Breast epithelium (tissue), 4 donors: ENCODE measurements at places on chromosomes 4 and X. TPM values are rescaled to one million over a fixed set of nuclear protein-coding genes. Genes with fewer than 3 reads are reported as not detected.
A peak's percentile ranks its signal among the peaks of the same experiment; 100 is the strongest.

SMIM9 gene
- total RNA-seq: not detected

TGIF2LX gene
- not detected for total RNA-seq

NAT8L gene
- 13.6 TPM for total RNA-seq

NUDT11 gene
- 1.4 TPM for total RNA-seq

- H3K4me1 ChIP-seq: no peaks in the 10 kb centered on the region
- no peaks in the 10 kb centered on the region for H3K27me3 ChIP-seq
- no peak for DNase-seq
- H3K36me3 ChIP-seq: no peaks in the 10 kb centered on the region
Measured at GRCh38 chr4:104457308-104457981, 37.2 kb downstream of the CXXC4 start.

GRCh38 chrX:111671668-111672067, 9.3 kb upstream of the ALG13 start:
- peaks cover 30% of the 10 kb centered on the region for H3K27me3 ChIP-seq
- no peak overlapping the region for H3K4me3 ChIP-seq

GRCh38 chrX:97109730-97110129, 226.0 kb downstream of the RPA4 start:
- no peak overlapping the region for H3K4me3 ChIP-seq
- no peak for DNase-seq
- no peak overlapping the region for H3K27ac ChIP-seq
- no peaks in the 10 kb centered on the region for H3K27me3 ChIP-seq

DNA sequence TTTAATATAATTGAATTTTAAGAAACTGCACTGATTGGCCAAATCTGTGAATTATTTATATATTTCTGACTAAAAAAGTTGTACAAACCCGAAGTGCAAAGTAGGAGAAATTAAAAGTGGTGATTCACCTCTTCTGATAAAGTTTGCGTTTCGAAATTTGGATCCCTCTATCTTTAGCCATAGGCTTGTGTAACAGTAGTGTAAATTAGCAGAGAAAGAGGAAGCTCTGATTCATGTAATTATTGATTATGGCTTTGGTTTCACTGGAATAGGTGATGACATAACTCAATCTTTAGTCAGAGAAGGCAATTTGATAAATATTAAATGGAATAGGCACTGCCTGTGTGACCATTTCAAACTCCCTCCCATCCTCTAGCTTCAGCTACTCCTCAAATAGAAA, 717.8 kb upstream of the PCDH7 start:
- no peak overlapping the region for H3K27ac ChIP-seq
- no peak for DNase-seq
- no peaks in the 10 kb centered on the region for H3K36me3 ChIP-seq
- no peaks in the 10 kb centered on the region for H3K4me1 ChIP-seq
- no peaks in the 10 kb centered on the region for H3K27me3 ChIP-seq

DNA sequence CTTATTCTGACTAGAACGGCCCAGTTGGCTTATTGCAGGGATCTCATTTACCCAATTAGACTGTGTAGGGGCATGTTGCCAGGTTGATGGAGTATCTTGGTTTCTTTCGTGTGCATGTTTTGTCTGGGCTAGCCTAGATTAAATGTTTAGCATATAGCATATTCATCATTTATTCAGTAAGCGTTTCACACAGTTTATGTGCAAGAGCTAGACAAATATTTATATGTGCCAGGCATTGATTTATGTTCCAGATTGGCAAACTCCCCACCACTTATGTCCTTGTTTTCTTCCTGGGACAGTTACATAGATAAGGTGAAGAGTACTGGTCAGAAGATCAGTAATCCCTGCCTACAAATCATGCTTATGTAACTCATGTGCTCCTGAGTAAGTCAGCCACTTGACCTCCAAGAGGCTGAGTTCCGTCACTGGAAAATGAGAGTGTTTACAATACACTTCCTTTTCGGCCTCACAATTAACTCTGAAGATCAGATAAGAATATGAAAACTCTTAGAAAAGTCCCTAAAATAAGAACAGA, 57.2 kb downstream of the RUFY3 start:
- no peak overlapping the region for H3K4me3 ChIP-seq
- no peak for DNase-seq
- H3K27me3 ChIP-seq: no peaks in the 10 kb centered on the region
- H3K36me3 ChIP-seq: no peaks in the 10 kb centered on the region
- H3K27ac ChIP-seq: no peak overlapping the region

GRCh38 chr4:189265515-189265914, 675.2 kb upstream of the FRG1 start:
- H3K36me3 ChIP-seq: no peaks in the 10 kb centered on the region
- DNase-seq: no peak
- no peak overlapping the region for H3K4me3 ChIP-seq
- no peaks in the 10 kb centered on the region for H3K27me3 ChIP-seq
- no peaks in the 10 kb centered on the region for H3K4me1 ChIP-seq
- no peak overlapping the region for H3K27ac ChIP-seq

- H3K27ac ChIP-seq: no peak overlapping the region
- no peaks in the 10 kb centered on the region for H3K4me1 ChIP-seq
- no peaks in the 10 kb centered on the region for H3K36me3 ChIP-seq
- no peak for DNase-seq
- no peak overlapping the region for H3K4me3 ChIP-seq
Measured at GRCh38 chrX:75638332-75638731, 115.5 kb upstream of the ZDHHC15 start.

DNA sequence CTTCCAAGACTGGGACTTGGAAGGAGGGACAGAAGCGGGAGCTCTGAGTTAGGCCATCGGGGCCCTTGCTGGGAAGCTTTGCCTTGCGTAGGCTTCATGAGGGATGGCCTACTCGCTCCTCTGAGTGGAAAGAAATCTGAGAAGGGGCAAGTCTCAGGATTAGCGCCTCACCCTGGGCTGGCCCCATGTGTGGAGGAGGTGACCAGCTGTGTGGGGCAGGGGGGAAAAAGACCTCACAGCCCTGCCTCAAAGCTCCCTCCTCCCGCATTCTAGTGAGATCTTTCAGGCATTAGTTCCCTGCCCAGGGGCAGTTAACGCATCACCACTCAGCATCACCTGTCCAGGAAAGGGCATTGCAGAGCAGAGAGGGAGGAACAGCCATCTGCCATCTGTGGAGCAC, 156.1 kb downstream of the ENPP6 start:
- no peak overlapping the region for H3K27ac ChIP-seq
- no peaks in the 10 kb centered on the region for H3K4me1 ChIP-seq
- DNase-seq: no peak

- H3K4me1 ChIP-seq: peaks cover 7% of the 10 kb centered on the region
- no peaks in the 10 kb centered on the region for H3K27me3 ChIP-seq
- no peak for DNase-seq
- H3K4me3 ChIP-seq: peak overlapping the region; percentile 32
Measured at GRCh38 chr4:155207534-155208257, 740 bp upstream of the NPY2R start.

GRCh38 chr4:118337954-118338353, 14.8 kb downstream of the PRSS12 start:
- DNase-seq: no peak
- H3K36me3 ChIP-seq: no peaks in the 10 kb centered on the region
- no peaks in the 10 kb centered on the region for H3K4me1 ChIP-seq
- no peak overlapping the region for H3K4me3 ChIP-seq
- H3K27ac ChIP-seq: no peak overlapping the region
